ENCODE measurements at places on chromosomes 12 and 14.

DNA sequence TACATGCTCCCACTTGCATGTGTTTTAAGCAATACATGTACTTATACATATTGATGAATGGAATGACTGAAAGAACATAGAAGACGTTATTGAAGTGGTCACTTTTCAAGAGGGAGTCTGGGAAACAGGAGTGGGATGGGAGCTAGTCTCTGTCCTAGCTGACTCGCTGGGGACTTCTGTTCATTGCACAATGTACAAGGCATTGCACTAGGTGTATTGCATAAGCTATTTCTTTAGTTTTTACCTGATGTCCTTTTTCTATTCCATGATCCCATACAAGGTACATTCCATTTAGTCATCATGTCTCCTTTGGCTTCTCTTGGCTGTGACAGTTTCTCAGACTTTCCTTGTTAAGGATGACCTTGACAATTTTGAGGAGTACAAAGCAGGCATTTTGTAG lies 4.0 kb upstream of the MYO1H start:
- no peak for DNase-seq

DNA sequence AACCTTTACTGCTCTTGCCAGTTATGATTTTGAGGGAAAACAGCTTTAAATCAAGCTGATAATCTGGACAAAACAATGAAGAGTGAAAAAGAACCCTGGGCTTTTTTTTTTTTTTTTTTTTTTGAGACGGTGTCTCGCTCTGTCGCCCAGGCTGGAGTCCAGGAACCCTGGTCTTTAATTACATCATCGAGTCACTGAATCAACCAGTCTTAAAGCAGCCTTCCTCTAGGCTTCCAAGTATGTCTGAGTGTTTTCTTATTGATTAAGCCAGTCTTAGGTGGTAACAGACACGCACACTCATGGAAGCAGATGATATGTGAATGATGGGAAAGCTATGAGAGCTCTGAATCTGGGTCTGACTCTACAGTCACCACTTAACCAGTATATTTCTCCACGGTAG lies 5.9 kb upstream of the VCPKMT start:
- no peak for DNase-seq

- no peak for DNase-seq
Measured at GRCh38 chr12:93894391-93895088, 217.4 kb downstream of the CRADD start.

DNA sequence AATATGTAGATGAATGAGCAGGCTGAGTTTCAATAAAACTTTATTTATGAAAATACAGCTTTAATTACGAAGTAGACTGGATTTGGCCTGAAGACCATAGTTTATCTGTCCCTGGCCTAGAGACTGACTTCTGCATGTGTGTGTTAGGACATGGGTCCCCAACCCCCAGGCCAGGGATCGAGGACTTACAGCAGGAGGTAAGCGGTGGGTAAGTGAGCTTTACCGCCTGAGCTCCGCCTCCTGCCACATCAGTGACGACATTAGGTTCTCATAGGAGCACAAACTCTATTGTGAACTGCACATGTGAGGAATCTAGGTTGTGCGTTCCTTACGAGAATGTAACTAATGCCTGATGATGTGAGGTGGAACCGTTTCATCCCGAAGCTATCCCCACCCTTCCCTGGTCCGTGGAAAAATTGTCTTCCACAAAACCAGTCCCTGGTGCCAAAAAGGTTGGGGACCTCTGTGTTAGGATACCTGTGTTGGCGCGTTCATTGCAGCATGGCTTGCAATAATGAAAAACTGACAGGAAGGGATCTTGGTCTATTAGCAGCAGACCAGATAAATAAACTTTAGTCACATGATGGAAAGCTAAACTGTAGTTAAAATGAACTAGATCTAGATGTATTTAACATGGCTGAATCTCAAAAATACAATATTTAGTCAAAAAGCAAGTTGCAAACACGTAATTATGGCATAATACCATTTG lies 4.1 kb downstream of the GLRX5 start:
- no peak for DNase-seq

- no peak for DNase-seq
Measured at GRCh38 chr12:5612556-5613410, 180.9 kb downstream of the NTF3 start.

DNA sequence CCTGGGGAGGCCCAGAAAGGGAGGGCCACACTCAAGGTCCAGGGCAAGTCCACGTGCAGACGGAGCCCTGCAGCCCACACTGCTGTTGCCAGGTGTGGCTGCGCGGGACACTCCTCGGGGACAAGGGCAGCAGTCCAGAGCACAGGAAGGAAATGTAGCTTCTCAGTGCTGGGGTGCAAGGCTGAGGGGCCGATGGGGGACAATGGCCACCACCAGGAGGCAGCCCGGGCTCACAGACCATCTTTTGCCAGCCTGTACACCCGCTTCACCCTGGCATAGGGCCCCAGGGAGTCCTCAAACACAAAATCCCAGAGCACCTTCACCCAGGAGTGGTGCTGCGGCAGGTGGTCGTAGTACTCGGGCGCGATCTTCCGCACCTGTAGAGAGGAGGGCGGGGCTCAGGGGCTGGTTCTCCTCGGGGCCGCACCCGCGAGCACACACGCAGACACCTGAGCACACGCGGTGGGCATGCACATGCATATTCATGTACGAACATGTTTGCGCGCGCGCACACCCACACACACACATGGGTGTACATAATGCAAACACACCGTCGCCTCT lies 12.8 kb downstream of the DEGS2 start:
- no peak for DNase-seq

GRCh38 chr12:27104546-27104945 lies 22.2 kb upstream of the C12orf71 start:
- no peak for DNase-seq

GRCh38 chr14:100049220-100049619 lies 16.0 kb upstream of the EVL start:
- DNase-seq: no peak

GRCh38 chr12:113116875-113117274 lies 18.7 kb downstream of the RASAL1 start:
- no peak for DNase-seq

DNA sequence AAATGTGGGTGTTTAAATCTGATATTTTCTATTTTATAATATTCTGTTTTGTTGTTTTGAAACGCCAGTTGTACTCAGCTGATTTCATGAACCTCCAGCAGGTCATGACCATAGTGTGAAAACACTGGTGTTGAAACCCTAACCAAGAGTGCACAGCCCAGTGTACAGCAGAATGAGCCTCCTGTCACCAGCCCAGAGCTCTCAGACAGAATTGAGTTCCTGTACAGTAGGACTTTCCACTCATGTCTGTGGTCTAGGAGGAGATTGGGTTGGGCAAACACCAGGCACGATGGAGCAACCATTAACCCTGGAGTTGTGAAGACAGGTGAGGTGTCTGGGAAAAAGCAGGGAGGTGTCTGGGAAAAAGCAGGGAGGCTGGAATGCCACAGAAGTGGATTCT lies 908.8 kb downstream of the VRK1 start:
- DNase-seq: no peak

- DNase-seq: no peak
Measured at GRCh38 chr12:104925501-104925900, 32.6 kb downstream of the SLC41A2 start.

DNA sequence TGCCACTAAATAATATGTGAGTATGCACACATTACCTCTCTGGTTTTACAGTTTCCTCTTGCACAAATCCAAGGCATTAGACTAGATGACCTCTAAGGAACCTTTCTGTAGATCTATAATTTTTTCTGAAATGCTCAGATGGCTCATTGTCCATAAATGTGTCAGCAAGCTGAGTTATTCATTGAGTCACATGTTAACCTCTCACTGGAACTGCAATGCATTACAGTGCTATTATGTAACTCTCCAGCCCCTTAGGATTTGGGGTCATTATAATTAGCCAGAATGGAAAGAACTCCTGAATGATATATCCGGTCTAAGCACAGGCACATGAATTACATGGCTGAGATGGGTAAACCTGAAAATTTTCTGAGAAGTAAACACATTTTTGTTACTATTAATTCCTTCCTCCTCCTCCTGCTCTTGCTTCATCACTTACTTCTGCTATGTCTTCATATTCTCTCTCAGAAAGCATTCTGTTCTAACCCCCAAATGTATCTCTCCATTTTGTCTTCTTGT lies 20.3 kb upstream of the DRAM1 start:
- DNase-seq: no peak

All from stimulated activated CD4-positive, alpha-beta T cell treated with anti-CD3 and anti-CD28 coated beads, Interleukin-1b, Interleukin-23, amount 100 ng/mL, for 1 hour (primary cell).